Occipital lobe (tissue), 3 donors: ENCODE measurements at places on chromosomes 3 and 15.

DNA sequence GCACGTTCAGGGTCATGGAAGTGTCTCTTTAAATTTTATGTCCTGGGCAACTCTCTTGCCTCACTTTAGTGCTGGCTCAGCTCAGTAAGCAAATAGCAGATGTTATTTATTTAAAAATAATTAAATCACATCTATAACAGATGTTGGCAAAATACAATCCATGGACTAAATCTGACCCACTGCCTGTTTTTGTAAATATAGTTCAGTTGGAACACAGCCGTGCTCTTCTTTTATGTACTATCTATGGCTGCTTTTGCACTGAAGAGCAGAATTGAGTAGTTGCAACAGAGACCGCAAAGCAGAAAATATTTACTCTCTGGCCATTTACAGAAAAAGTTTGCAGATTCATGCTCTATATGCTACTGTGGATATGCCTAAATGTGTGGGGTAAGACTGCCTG is 79.2 kb downstream of the SAMMSON start:
- no peak for DNase-seq

- no peak for DNase-seq
These were observed 393.3 kb downstream of the CACNA2D3 start for GRCh38 chr3:54515441-54516213.

DNA sequence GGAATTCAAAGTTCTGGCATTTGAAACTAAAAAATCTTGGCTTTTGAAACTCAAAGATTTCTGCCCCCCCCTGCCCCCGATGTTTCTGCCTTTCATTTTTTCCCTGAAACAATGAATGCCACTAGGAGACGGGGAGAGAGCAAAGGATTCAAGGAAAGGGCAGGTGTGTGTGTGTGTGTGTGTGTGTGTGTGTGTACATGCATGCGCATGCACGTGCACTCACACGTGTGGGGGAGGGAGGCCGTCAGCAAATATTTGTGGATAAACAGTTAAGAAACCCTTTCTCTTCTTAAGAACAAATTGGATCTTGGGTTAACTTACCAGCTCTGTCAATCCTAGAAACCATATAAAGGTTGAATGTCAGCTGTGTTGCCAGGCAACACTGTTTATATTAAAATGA is 29.2 kb upstream of the CCDC174 start:
- DNase-seq: no peak

DNA sequence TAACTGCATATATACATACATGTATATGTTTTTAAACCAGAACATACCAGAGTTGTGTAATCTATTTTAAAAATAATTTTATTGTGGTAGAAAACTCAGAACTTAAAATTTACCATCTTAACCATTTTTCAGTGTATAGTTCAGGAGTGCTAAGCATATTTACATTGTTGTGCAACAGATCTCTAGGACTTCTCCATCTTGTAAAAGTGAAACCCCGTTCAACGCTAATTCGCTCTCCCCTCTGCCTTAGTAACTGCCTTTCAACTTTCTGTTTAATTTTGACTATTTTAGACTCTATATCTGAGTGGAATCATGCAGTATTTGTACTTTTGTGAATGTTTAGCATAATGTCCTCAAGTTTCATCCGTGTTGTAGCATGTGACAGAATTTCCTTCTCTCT is 51.8 kb upstream of the SSR3 start:
- no peak for DNase-seq

GRCh38 chr3:184223946-184224345 is 5.4 kb upstream of the VWA5B2 start:
- DNase-seq: no peak
